ENCODE measurements at places on chromosomes 6 and 20.

DNA sequence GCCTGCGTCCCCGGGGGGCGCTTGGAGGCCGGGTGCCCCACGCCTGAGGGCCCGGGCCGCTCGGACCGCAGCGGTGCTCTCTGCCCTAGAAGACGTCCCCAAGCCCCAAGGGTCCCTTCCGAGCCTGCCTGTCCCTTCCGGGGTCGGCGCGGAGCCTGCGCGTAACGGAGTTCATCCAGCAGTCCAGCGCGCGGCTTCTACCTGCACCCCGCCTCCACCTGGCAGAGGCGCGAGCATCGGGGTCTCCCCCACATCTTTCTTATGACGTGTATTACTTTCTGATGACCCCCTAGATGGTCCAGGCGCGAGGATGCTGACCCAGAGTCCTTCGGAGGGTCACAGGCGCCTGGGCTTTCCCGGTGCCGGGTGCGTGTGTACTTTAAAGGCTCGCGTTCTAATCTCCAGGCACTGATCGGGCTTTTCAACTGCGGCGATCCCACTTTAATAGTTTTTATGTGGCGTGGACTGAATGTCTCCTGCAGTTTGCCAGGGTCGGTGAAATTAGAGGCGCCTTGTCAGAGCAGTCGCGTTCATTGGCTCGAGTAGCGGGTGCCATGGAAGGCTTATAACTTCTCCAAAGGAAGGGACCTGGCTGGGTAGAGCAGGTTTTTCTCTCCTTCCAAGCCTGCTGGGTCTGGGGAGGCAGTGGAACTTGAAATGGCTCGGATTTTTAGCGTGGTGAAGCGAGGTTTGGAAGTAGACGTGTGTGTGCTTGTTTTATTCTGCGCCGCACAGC lies 912 bp downstream of the EYA4 start:
- no peak for DNase-seq

- no peak for DNase-seq
These were observed 50.6 kb upstream of the CCDC167 start for GRCh38 chr6:37550191-37550831.

DNA sequence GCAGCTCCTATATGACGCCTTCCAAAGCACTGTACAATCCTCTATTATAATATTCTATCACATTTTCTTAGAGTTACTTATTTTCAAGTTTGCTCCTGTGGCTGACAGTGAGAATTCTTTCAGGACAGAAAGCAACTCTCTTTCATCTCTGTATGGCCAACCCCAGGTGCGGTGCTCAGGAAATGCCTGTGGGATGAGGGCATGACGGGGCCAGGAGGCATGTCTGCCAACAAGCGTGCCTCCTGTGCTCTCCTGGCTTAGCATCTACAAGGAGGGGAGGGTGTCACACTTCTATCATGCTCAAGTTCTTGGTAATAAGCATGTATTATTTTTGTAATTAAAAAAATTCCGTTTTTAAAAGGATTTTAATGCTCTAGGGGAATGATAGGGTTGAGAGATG lies 11.4 kb downstream of the MRPL14 start:
- no peak for DNase-seq

DNA sequence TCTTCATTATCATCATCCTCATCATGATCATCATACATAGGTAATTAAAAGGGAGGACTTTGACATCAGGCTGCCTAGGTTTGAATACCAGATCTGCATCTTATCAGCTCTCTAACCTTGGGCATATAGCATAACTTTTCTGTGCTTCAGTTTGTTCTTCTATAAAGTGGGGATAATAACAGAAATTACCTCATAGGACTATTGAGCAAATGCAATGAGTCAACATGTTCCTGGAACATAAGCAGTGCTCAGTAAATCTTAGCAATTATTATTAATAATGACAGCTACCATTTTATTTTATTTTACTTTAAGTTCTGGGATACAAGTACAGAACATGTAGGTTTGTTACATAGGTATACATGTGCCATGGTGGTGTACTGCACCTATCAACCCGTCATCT lies 7.2 kb downstream of the C20orf202 start:
- no peak for DNase-seq

- DNase-seq = no peak
These were observed 171.9 kb downstream of the LMBRD1 start for GRCh38 chr6:69624944-69625343.

DNA sequence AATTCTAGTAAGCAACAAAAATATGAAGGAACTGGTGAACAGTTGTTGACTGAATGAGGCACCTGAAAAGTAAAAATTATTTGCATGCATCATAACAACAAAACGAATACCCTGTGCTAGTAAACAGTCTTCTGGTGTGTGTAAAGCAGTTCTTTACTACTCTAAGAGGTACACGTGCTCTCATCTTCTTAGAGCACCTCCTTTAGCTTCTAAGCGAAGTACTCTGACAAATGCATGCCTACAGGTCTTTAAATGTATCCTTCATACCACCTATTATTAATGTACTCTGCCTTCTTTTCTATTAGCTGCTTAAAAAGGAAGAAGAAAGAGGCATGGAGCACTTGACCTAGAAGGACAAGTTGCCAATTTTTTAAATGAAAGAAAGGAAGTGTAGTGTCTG lies 32.2 kb upstream of the MYB start:
- DNase-seq = no peak

DNA sequence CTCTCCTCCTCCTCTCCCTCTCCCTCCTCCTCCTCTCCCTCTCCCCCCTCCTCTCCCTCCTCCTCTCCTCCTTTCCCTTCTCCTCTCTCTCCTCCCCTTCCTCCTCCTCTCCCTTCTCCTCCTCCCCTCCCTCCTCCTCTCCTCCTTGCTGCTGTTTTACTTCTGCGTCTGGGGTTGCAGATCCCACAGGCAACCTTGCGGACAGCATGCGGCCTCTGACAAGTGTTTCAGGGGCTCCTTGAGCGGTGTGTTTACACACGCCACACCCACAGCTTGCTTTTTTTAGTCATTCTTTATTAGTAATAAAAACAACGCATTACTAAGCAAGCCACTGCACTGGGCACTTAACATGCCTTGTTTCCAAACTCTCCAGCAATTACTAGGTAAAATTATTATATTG lies 81.9 kb downstream of the TFAP2C start:
- no peak for DNase-seq

DNA sequence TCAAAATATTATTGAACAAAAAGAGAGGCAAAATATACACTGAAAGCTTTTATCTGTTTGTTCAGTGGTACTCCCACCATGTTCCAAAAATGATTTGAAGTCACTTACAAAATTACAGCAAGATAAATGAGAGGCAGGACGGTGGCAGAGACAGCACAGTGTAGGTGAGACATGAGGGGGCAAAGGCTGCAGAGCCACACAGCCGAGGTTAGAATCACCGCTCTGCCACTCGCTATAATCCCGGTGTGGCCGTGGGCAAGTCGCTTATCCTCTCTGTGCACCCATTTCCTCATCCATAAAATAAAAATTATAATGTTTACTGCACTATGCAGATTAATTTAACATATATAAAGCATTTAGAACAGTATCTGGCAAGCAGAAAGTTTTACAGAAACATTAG lies 140.1 kb upstream of the BEND6 start:
- DNase-seq = no peak

DNA sequence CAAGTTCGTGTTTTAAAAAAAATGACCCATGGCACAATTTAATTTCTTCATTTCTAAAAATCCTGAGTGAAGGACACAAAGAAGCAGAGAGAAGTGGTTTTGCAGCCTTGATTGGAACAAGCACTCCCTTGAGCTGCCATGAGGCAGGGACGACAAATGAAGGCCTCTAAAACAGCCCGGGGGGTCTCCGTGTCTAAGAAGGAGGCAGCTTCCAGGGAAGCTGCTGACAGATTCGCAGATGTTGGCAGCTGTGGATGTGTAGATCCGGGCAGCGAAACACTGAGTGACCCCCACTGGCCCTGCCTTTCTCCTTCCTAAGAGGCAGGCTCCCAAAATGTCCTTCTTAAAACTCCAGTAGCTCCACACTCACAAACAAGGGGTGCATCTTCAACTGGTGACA lies 9.6 kb upstream of the LBP start:
- DNase-seq = no peak

DNA sequence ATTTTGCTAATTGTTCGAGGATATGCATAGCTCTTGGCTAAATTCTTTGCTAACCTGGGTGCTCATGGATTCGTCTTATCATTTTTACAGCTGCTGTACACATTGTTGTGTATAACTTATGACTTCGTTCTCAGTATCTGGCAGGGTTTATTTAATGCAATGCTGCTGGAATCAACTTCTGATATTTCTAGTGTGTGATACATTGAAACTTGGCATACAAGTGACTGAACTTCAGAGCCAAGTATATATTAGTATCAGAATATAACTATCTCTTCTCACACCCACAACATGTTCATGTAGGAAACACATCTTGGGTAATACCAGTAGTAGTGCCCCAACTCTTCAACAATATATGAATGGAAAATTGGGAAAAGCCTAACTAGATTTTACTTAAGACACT lies 764.2 kb downstream of the TENT5A start:
- DNase-seq = no peak

GRCh38 chr6:142218446-142218845 lies 71.4 kb downstream of the VTA1 start:
- DNase-seq = no peak

GRCh38 chr6:33312361-33313104 lies 1.3 kb downstream of the TAPBP start:
- peak; percentile 73 for DNase-seq

DNA sequence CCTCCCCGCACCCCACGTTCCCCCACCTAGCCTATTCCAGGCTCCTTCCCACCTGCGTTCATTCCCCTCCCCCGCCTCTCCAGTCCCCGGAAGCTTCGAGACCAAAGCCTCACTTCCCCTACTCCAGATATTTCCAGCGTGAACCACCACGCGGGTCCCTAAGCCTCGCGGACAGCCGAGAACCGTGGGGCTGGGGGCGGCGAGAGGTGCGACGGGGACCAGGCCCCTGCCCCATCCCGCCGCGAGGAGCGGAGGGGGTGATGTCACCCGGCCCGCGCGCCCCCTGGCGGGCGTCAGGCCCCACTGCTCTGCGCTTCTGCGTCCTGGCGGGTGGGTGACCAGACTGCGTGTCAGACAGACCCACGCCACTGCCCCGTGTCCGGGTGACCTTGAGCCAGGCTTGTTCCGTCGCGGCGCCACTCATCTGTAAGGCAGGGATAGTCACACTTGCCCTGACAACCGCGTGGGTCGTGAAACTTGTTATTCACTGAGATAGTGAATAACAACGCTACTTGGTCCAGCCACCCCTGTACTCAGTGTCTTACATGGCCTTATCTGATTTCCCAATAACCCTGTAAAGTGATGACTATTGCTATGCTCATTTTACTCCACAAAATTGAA lies 9.0 kb upstream of the HSP90AB1 start:
- peak; percentile 76 for DNase-seq

GRCh38 chr6:164660781-164661180 lies 648.6 kb downstream of the C6orf118 start:
- DNase-seq = no peak

DNA sequence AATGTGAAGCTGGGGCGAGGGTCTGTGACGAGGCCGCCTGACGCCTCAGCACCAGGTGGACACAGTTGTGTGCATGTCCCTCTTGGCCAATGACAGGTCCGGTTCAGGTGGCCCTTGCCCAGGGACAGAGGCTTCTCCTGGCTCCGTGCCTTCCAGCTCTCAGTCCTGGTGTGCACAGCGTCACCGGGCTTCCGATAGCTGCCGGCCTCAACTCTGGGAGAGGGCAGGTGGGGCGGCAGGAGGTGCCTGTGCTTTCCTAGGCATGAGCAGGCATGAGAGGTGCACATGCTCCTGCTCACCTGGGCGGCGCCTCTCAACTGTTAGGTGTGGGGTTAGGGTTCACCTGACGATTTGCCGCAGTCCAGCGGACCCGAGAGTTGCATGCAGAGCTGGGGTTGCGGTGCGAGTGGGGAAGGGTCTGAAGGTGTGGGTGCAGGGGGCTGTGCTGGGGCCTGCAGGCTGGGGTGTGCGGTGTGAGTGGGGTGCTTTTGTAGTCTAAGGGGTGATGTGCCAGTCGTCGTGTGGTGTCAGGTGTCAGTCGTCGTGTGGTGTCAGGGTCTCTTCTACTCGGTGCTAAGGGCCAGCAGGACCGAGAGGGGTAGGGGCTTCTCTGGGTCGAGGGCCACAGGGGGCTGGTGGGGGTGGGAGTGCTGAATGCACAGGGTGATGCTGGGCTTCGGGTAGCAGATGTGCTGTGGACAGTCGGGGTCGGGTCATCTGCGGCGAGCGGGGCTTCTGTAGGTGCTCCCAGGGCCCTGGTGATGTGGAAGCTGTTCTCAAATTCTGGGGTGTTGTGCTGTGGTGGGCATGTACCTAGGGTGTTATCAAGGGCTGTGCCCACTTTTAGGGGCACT lies 3.8 kb upstream of the SOX18 start:
- no peak for DNase-seq

GRCh38 chr20:59176812-59177211 lies 13.2 kb downstream of the ZNF831 start:
- DNase-seq = no peak

GRCh38 chr6:7180751-7181150 lies 73.0 kb downstream of the RREB1 start:
- no peak for DNase-seq

DNA sequence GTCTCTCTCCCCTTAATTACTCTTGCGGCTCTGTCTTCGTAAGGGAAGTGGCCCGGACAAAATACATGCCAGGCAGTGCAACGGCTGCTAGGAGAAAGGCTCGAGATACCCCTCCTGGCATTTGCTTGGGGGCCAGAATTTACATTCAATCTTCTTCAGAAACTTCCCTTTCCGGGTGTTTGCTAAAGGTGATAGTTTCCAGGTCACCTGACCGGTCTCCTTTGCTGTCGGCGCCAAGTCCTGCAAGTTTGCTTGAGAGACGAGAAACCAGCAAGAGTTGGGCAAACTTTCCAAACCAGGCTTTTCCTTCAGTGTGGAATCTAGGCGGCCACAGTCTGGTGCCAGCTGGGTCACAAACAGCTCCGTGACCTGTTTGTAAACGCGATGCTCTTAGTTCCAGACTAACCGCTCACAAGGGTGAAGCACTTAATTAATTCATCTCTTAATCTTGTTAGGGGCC lies 563 bp upstream of the SRSF3 start:
- peak; percentile 31 for DNase-seq

GRCh38 chr6:72955666-72956065 lies 269.6 kb downstream of the KHDC1L start:
- DNase-seq = no peak

DNA sequence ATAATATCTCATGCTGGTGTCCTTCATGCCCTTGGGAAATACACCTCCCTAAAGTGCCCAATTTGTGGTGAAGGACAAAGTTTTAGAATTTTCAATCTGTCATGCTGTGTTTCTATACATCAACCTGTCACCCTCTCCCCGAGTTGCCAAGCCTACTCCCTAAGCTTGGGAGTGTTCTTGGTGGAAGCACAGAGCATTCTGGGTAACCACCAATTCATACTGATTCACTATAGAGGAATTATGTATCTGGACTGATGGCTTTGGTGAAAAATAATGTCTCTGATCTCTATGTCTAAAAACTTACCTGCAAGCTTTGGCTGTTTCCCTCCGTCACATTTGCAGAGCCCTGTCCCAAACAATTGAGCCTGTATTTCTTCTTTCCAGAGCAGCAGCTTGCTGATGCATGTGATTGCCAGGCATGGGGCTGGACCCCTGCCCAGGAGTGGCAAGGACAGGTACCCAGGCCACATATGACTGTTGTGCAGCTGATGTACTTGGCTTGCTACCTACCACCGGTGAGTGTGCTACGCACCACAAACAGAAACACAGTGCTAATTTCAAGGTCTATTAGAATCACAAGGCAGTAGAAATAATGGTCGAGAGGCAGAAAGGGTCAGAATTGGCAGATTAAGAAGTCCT lies 202.8 kb upstream of the CITED2 start:
- DNase-seq = no peak

- no peak for DNase-seq
These were observed 990 bp upstream of the TRAF3IP2 start for GRCh38 chr6:111606620-111607115.

GRCh38 chr6:128347123-128347522 lies 173.3 kb downstream of the PTPRK start:
- no peak for DNase-seq

Measured in activated T-cell treated with anti-CD3 and anti-CD28 coated beads for 1 hour (primary cell).